ENCODE measurements at places on chromosomes 3 and 15. TPM values are rescaled to one million over a fixed set of nuclear protein-coding genes. Genes with fewer than 3 reads are reported as not detected.

GRCh38 chr15:90337256-90337655 is 14.8 kb upstream of the ZNF774 start:
- H3K27me3 ChIP-seq: no peaks in the 10 kb centered on the region
- no peaks in the 10 kb centered on the region for H3K36me3 ChIP-seq
- H3K27ac ChIP-seq: no peak overlapping the region
- H3K4me1 ChIP-seq: no peaks in the 10 kb centered on the region
- DNase-seq: no peak

- DNase-seq: no peak
- H3K27me3 ChIP-seq: no peaks in the 10 kb centered on the region
- peaks cover 23% of the 10 kb centered on the region for H3K36me3 ChIP-seq
- no peaks in the 10 kb centered on the region for H3K4me1 ChIP-seq
- H3K4me3 ChIP-seq: no peak overlapping the region
These were observed 80.2 kb upstream of the OCA2 start for GRCh38 chr15:28179270-28179669.

The TOPBP1 gene
- total RNA-seq: 28.2 TPM

GRCh38 chr15:92914768-92915221 is 14.7 kb downstream of the CHD2 start:
- peaks cover 98% of the 10 kb centered on the region for H3K4me1 ChIP-seq
- H3K4me3 ChIP-seq: no peak overlapping the region
- H3K27ac ChIP-seq: peak overlapping the region; percentile 82
- H3K36me3 ChIP-seq: no peaks in the 10 kb centered on the region
- H3K27me3 ChIP-seq: no peaks in the 10 kb centered on the region

DNA sequence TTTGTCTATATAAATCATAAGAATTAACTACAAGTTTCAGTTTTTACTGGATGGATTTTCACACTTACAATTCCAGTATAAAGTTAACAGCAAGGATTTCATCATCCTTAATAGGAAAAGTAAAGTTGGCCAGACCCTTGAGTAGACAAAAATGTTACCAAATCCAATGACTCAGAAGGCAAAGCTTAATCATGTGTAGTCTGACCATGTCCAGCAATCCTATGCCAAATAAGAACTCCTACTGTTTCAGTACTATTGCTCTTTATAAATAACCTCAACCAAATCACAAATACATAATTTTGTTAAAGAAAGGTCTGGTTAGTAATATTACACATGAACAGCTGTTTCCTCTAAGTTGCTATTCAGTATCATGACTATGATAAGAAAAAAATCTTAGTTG is 35.0 kb downstream of the PLOD2 start:
- no peaks in the 10 kb centered on the region for H3K36me3 ChIP-seq
- H3K27ac ChIP-seq: peak overlapping the region; percentile 36
- no peak for DNase-seq
- H3K27me3 ChIP-seq: no peaks in the 10 kb centered on the region
- no peak overlapping the region for H3K4me3 ChIP-seq

DNA sequence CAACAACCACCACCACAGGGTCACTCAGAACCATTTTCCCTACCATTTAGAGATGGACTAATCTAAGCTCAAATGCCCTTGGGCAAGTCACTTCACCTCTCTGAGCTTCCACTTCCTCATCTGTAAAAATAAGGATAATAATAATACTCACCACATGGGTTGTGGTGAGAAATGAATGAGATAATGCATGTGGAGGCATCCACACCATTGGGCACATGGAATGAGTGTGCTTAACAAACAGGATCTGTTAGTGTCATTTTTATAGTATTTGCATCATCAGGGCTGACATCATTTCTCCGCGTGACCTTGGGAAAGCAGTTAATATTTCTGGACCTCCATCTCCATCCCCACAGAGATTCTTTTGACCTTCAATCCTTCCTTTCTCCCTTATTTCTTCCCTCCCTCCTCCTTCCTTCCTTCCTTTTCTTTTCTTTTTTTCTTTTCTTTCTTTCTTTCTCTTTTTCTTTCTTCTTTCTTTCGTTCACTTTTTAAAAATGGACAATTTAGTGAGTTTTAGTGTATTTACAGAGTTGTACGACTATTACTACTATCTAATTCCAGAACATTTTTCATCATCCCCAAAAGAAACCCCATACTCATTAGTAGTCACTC is 7.7 kb upstream of the RFT1 start:
- no peaks in the 10 kb centered on the region for H3K27me3 ChIP-seq
- H3K4me1 ChIP-seq: no peaks in the 10 kb centered on the region
- H3K27ac ChIP-seq: no peak overlapping the region
- no peak overlapping the region for H3K4me3 ChIP-seq
- no peak for DNase-seq

The PRRT3 gene
- total RNA-seq: 1.7 TPM

The SH3GL3 gene
- 3.9 TPM for total RNA-seq

The SLC6A20 gene
- total RNA-seq: 2.9 TPM

The DISP2 gene
- total RNA-seq: 0.74 TPM

DNA sequence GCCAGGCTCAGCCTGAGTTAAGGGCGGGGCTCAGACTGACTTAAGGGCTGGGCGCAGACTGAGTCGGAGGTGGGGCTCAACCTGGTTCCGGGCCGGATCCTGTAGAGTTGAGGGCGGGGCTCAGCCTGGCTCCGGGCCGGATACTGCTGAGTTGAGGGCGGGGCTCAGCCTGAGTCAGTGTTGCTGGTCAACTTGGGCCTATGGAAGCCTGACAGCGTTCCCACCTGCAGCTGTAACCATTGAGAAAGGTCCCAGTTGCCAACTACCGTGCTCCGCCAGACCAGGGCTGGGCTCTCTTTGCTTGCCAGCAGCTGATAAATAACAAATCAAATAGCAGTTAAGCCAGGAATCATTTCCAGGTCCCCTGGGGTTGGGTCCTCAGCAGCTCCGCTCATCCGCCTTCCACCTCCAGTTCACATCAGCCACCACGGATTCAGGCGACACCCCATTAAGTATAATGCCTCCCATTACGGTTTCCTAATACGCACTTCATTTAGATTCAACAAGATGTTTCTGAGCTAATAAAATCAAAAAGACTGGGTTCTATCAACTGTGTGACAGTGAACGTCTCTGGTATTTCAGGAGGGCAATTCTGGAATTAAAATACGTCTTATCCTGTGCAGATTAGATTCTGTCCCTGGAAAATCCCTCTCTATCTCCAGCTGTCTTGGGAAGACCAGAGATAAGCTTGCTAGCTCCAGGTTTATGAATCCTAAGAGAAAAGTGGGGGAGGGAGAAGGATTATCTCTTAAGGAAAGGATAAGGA is 7.3 kb downstream of the GRIP2 start:
- no peaks in the 10 kb centered on the region for H3K27me3 ChIP-seq
- no peak overlapping the region for H3K4me3 ChIP-seq
- DNase-seq: no peak

DNA sequence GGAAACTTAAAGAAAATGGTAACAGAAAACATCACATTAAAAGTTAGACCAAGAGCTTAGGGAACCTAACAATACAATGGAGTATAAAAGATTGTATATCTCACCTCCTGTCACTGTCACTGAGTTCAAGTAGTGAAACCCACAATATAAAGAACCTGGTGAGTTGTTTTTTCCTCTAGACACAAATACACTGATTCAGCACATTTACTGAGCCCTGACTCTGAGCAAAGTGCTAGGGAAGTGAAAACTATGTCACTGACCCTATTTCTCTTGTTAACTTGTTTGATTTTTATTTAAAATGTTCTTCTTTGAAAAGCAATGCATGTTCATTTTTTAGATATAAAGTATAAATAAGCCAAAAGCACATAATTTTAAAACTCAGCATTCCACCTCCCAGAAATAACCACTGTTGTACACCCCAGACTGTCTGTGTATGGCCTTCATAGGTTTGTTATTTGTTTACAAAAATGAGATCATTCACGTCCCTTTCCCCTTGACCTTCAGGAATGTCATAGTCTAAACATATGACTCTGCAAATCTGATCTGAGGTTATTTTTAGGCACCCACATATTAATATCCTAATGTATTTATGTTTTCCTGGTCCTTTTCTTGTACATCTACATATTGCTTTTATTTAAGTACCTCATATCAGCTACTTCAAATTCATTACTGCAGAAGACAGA is 69.2 kb upstream of the CSTA start:
- no peaks in the 10 kb centered on the region for H3K4me1 ChIP-seq
- H3K36me3 ChIP-seq: no peaks in the 10 kb centered on the region
- H3K27ac ChIP-seq: no peak overlapping the region
- no peak overlapping the region for H3K4me3 ChIP-seq
- DNase-seq: no peak
- no peaks in the 10 kb centered on the region for H3K27me3 ChIP-seq

The RASGRP1 gene
- 8.8 TPM for total RNA-seq

The ALDH1L1 gene
- 19.2 TPM for total RNA-seq

The INKA1 gene
- total RNA-seq: 12.5 TPM

The RNF168 gene
- total RNA-seq: 26.0 TPM

DNA sequence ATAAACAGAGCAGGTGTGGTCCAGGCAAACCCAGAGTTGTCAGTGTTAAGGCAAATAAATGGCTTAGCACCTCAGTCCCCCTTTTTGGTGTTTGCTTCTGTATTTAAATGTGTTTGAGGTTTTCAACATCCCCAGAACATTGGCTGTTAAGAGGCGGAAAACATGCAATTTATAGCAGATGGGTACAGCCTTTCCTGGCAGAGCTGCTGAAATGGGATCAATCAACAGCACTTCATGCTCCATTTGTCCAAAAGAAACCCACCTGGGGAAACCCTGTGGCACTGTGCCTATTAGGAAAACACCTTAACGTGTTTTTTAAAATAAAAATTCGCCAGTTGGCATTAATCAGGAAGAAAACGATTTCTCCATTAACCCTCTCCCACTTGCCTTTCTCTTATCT is 135.4 kb downstream of the MCTP2 start:
- H3K27ac ChIP-seq: no peak overlapping the region
- no peaks in the 10 kb centered on the region for H3K4me1 ChIP-seq
- H3K27me3 ChIP-seq: no peaks in the 10 kb centered on the region
- H3K36me3 ChIP-seq: no peaks in the 10 kb centered on the region

The POC1A gene
- 0.74 TPM for total RNA-seq

The TMEM41A gene
- 9.6 TPM for total RNA-seq

DNA sequence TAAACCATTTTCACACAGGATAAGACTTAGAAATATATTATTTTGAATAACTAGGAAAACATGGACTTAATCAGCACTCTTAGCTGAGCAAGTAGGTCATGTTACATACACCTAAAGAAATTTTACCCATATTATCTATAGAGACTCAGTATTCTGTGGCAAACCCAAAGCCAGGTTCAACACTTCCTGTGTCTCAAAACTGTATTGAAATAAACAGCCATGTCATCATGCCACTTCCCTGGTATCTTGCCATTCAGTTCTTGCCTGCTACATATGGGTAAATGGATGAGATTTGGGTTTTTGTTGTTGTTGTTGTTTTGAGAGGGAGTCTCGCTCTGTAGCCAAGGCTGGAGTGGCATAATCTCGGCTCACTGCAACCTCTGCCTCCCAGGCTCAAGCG is 141.5 kb upstream of the PLXND1 start:
- no peaks in the 10 kb centered on the region for H3K27me3 ChIP-seq
- no peak overlapping the region for H3K4me3 ChIP-seq
- no peak overlapping the region for H3K27ac ChIP-seq

DNA sequence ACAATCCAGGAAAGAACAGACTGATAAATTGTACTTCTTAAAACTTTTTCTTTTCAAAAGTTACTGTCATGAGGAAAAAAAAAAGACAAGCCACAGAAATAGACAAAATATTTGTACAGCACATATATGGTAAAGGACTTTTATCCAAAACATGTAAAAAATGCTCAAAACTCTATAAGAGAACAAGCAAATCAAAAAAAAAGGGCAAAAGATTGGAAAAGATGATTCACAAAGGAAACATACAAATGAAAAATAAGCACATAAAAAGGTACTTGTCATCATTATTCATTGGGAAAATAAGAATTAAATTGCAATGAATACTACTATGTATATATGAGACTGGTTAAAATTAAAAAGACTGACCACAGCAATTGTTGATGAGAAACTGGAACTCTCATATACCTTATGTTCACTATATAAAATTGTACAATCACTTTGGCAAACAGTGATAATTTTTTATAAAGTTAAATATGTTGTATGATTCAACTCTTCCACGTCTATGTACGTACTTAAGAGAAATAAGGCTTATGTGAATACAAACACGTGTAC is 39.7 kb downstream of the DIPK2A start:
- no peaks in the 10 kb centered on the region for H3K27me3 ChIP-seq
- DNase-seq: no peak
- no peaks in the 10 kb centered on the region for H3K4me1 ChIP-seq

DNA sequence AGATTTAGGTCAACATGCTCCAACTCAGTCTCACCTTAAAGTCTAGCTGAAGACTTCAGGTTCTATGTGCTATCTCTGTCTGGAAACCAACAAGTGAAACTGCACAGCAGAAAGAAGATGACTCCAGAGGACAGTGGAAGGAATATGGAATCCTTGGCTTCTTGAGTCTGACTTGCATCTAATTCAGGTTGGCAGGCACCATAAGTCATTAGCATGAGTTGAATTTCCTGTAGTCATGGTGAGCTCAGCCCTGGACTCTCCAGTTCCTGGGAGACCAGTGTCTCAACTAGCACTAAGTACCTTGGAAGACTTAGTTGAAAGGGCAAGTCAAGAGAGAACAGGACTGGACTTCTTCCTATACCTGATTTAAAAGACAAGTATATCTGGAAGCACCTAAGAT is 129.7 kb downstream of the DTWD1 start:
- no peak overlapping the region for H3K27ac ChIP-seq
- H3K4me3 ChIP-seq: no peak overlapping the region
- H3K4me1 ChIP-seq: no peaks in the 10 kb centered on the region
- no peaks in the 10 kb centered on the region for H3K27me3 ChIP-seq
- DNase-seq: no peak

The THBS1 gene
- 513 TPM for total RNA-seq

DNA sequence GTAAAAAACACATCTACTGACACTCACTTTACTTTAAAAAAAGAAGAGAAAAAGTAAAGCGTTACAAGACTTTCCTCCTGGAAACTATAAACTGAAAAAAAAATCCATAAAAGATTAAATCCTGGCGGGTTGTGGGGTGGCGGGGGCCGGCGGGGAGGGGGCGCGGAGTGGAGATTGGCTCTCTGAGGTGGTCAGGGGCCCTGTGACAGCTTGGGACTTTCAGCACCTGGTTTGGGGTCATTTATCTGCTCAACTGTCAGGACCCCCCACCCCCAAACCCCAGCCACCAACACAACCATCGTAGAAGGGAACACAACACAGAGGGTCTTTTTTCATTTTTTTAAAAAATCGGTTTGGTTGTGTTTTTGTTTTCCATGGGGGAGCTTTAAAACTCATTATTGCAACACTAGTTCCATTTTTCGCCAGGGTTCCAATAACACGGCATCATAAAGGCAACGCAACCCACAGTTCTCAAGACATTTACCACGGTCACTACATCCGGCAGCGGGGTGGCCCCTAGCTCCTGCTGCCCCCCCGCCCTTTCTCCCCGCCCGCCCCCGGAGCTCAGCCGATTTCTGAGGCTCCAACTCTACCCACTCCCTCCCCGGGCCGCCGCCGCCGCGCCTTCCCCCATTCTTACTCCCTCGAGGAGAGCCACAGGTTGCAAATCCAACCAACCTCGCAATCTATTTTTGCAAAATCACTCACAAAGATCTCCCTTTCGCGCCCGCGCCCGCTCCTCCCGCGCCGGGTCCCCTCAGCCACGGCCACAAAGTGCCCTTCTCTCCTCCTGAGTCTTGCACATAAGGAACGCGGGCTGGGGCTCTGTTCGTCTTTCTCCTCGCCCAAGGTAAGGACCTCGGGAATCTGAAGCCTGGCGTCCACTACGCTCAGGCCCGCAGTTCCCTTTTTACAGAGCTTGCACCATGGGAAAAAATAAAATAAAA is 1.8 kb downstream of the BCL6 start:
- H3K36me3 ChIP-seq: no peaks in the 10 kb centered on the region
- H3K27ac ChIP-seq: peak overlapping the region; percentile 99
- no peak for DNase-seq
- no peaks in the 10 kb centered on the region for H3K27me3 ChIP-seq
- peak overlapping the region; percentile 52 for H3K4me3 ChIP-seq
- H3K4me1 ChIP-seq: peaks cover 23% of the 10 kb centered on the region

Data from vagina (tissue), 2 donors.